ENCODE measurements at places on chromosomes 16 and 17.
A peak's percentile ranks its signal among the peaks of the same experiment; 100 is the strongest.

- H3K27ac ChIP-seq, result peak overlapping the region; percentile 99
- no peaks in the 10 kb centered on the region for H3K27me3 ChIP-seq
- H3K36me3 ChIP-seq, result peaks cover 3% of the 10 kb centered on the region
- peak overlapping the region; percentile 84 for H3K4me3 ChIP-seq
- H3K4me1 ChIP-seq, result peaks cover 47% of the 10 kb centered on the region
These were observed 2.2 kb upstream of the FZD2 start for GRCh38 chr17:44555099-44555498.

- no peak overlapping the region for H3K27ac ChIP-seq
- peaks cover 8% of the 10 kb centered on the region for H3K4me1 ChIP-seq
- H3K27me3 ChIP-seq, result peaks cover 100% of the 10 kb centered on the region
- no peaks in the 10 kb centered on the region for H3K36me3 ChIP-seq
- DNase-seq, result peak; percentile 34
These were observed 223.2 kb upstream of the FOXF1 start for GRCh38 chr16:86286991-86287663.

DNA sequence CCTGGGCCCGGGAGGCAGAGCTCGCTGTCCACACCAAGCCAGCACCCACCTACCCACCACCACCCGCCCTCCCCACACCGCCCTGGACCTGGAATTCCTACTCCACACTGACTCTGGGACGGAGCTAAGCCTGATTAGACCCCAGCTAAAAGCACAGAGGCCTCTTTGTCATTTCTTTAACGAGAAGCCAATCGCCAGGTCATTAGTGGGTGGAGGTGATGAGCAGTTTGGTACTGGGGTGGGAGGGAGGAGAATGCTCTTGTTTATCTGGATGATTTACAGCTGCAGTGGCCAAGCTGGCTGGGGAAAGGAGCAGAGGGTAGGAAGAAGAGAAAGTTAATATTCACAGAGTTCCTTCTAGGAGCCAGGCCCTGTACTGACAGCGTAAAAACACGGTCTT, 6.0 kb upstream of the BHLHA9 start:
- peaks cover 16% of the 10 kb centered on the region for H3K4me1 ChIP-seq
- no peak for DNase-seq
- no peak overlapping the region for H3K27ac ChIP-seq
- no peaks in the 10 kb centered on the region for H3K36me3 ChIP-seq

DNA sequence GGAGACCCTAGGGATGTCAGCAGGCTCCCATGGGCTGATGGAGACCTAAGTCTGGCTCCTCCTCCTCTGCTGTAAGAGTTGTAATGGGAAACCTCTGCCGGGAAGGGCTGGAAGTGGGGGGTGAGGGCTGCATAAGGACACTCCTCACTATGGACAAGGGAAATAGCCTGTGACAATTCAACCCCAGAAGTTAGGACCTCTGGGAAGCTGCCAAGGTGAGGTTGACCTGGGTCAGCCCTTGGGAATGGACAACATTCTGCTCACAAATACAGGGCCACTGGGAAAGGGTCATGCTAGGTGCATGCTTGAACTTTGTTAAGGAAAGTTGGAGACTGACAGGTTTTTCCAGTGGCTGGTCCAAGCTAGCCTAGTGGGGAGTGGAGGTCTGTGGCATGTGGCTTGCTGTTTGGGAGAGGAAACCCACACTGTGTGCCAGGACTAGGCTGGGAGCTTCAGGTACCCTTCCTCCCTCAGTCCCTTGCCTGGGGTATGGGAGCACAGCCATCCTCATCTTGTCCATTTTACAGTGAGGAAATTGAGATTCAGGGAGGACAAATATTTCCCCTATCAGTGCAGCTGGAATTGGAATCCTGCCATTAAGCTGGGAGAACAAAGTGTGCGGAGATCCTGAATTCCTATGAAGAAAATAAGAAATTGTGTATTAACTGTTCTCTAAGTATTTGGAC, 190.4 kb downstream of the SALL1 start:
- no peak for DNase-seq
- no peaks in the 10 kb centered on the region for H3K36me3 ChIP-seq
- H3K4me1 ChIP-seq, result no peaks in the 10 kb centered on the region

GRCh38 chr17:10114931-10115535, 83.4 kb downstream of the GAS7 start:
- H3K4me1 ChIP-seq, result peaks cover 71% of the 10 kb centered on the region
- peak overlapping the region; percentile 18 for H3K4me3 ChIP-seq
- H3K27ac ChIP-seq, result peak overlapping the region; percentile 97
- no peaks in the 10 kb centered on the region for H3K27me3 ChIP-seq
- H3K36me3 ChIP-seq, result peaks cover 4% of the 10 kb centered on the region

- DNase-seq, result no peak
- peaks cover 7% of the 10 kb centered on the region for H3K4me1 ChIP-seq
- no peak overlapping the region for H3K4me3 ChIP-seq
- H3K27me3 ChIP-seq, result no peaks in the 10 kb centered on the region
These were observed 9.1 kb downstream of the ZNF668 start for GRCh38 chr16:31064882-31065461.

GRCh38 chr17:40004072-40004471, 11.2 kb upstream of the CSF3 start:
- no peaks in the 10 kb centered on the region for H3K36me3 ChIP-seq
- no peak overlapping the region for H3K4me3 ChIP-seq
- H3K27me3 ChIP-seq, result no peaks in the 10 kb centered on the region
- H3K4me1 ChIP-seq, result no peaks in the 10 kb centered on the region
- no peak for DNase-seq
- H3K27ac ChIP-seq, result no peak overlapping the region

DNA sequence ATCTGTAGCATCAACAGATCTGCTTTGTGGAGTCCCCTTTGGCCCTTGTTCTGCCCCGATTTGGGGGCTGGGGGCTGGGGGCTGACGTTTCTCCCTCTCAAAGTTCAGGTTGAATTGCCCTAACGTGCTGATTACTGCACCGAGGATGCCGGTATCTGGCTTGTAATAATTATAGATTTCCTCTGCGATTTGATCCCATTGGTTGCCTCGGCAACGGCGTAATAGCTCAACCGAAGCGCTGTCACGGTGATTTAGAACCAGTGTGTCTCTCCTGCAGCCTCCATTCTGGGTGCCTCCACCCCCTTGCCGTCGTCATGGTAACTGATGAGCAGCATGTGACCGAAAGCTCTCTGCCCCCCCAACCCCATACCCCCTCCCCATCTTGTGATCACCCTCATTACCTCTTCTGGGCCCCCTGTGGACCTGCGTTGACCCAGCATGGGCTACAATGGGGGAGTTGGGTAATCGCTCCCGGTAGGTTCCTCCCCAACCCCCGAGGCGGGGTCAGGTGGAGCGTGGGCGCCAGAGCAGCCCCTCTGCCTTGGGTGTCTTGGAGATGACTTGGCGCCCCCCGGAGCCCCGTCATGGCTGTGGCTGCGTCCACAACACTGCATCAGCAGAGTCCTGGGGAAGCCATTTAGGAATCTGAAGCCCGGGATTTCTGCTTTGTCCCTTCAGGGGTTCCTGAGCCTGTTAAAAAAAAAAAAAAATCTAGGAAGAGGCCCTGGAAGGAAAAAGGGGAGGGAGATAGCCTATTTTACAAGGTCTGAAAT, 38.4 kb downstream of the ABAT start:
- H3K4me3 ChIP-seq, result peak overlapping the region; percentile 54
- H3K4me1 ChIP-seq, result peaks cover 18% of the 10 kb centered on the region
- H3K27ac ChIP-seq, result peak overlapping the region; percentile 62

GRCh38 chr17:69059458-69060175, 1.1 kb downstream of the ABCA9 start:
- no peak overlapping the region for H3K27ac ChIP-seq
- H3K27me3 ChIP-seq, result peaks cover 8% of the 10 kb centered on the region
- peaks cover 9% of the 10 kb centered on the region for H3K36me3 ChIP-seq
- peaks cover 20% of the 10 kb centered on the region for H3K4me1 ChIP-seq
- DNase-seq, result no peak

DNA sequence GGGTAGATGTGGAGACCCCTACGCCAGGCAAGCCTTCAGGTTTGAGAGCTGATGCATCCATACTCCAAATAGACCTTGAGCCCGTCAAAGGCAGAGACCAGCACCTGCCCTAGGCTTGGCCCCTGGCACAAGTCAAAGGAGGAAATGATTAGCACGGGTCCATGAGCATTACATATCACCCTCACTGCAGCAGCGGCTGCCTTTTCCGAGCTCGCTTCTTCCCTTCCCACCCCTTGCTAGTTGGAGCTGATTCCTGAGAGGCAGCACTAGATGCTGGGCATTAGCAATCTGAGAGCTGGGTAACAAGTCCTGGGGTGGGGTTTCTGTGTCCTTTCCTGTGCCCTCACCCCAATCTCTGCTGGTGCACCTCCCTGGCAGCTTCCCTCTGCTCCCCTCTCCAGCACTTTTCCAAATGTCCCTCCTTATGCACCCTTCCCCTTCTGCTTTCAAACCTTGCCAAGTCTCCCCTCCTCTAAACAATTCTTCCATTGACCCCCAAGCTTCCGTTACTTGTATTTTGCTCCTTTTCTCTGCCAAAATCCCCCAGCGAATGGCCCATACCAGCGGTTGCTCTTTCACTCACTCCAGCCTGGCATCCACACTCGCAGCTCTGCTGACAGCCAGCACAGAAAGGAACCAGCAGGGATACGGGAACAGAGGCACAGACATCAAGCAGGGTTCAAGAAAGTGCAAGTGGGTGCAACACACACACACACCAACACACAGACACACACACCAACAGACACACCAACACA, 3.0 kb downstream of the CDRT4 start:
- H3K4me3 ChIP-seq, result no peak overlapping the region
- DNase-seq, result no peak
- H3K4me1 ChIP-seq, result peaks cover 19% of the 10 kb centered on the region

DNA sequence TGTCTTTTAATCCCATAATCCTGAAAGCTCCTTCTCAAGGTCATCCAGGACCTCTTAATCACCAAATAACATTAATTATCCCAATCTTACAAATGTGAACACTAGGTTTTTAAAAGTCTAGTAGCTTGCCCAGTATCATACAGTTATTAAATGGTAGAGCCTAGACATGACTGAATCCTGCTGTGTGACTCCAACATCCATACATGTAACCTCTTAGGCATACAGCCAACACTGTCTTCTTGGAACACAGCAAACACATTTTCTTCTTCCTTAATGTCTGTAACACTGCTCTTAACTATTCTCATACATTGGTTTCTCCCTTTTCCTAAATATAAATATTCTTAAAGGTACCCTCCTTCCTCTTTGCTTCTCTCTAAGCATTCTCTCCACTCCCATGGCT, 13.7 kb downstream of the BRIP1 start:
- no peaks in the 10 kb centered on the region for H3K27me3 ChIP-seq
- H3K4me1 ChIP-seq, result peaks cover 7% of the 10 kb centered on the region
- no peak overlapping the region for H3K4me3 ChIP-seq
- no peak for DNase-seq
- peak overlapping the region; percentile 49 for H3K27ac ChIP-seq
- H3K36me3 ChIP-seq, result peaks cover 20% of the 10 kb centered on the region

GRCh38 chr17:61555127-61555566, 35.9 kb downstream of the NACA2 start:
- no peak overlapping the region for H3K4me3 ChIP-seq
- H3K36me3 ChIP-seq, result no peaks in the 10 kb centered on the region
- peaks cover 33% of the 10 kb centered on the region for H3K4me1 ChIP-seq
- H3K27me3 ChIP-seq, result peaks cover under 1% of the 10 kb centered on the region
- no peak for DNase-seq
- no peak overlapping the region for H3K27ac ChIP-seq

DNA sequence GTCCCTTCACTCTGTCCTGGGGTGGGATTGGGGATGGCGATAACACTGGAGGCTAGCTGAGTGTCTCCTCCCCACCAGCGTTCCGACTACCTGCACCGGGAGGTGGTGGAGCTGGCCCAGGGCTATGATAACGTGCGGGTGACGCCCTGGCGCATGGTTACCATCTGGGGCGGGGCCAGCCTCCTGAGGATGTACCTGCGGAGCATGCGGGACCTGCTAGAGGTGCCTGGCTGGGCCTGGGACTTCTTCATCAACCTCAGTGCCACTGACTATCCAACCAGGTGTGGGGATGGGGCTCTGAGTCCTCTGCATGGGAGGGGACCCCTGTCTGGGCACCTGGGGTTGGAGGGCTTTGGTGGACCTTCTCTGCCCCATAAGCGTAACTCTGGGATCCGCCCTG, 8.8 kb downstream of the XYLT2 start:
- H3K4me3 ChIP-seq, result no peak overlapping the region
- no peak for DNase-seq
- H3K27me3 ChIP-seq, result no peaks in the 10 kb centered on the region
- H3K36me3 ChIP-seq, result peaks cover 12% of the 10 kb centered on the region

DNA sequence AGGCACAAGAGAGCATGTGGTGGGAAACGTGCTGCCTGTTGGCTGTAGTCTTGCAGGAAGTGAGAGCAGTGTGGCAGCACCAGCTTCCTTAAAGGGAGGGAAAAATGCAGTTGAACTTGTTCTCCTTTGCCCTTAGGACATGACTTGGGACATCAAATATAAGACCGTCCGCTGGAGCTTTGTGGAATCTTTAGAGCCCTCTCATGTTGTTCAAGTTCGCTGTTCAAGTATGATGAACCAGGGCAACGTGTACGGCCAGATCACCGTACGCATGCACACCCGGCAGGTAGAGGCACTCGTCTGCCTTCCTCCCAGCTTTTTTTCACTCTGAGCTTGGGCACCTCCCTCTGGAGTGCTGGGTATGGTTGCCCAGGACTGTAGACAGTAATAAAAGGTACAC, 23.3 kb downstream of the GPR179 start:
- H3K27ac ChIP-seq, result peak overlapping the region; percentile 73
- DNase-seq, result no peak
- H3K4me3 ChIP-seq, result no peak overlapping the region
- H3K27me3 ChIP-seq, result no peaks in the 10 kb centered on the region

DNA sequence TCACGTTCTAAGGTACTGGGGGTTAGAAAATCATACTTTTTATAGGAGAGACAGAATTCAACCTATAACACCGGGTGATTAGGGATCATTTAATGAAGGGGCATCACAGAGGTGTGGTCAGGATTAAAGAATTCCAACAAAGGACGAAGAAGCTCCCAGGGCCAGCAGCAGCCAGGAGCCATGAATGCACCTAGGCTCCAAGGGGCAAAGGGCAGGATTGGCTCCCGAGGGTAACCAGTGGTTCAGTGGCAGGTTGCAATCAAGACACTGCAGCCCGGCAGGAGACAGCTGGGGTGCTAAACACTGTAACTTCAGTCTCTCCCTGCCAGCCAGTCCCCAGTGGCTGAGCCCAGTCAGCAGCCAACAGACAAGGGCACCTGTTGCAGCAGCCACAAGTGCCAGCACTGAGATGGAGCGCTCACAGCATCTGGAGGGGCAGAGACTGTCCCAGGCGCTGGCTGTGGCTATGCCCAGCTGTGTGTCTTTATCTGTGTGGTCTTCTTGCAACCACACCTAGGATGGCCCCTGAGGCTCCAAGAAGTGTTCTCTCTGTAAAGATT, 23.9 kb downstream of the DHRS7C start:
- H3K4me3 ChIP-seq, result no peak overlapping the region
- H3K27me3 ChIP-seq, result peaks cover 40% of the 10 kb centered on the region
- H3K4me1 ChIP-seq, result no peaks in the 10 kb centered on the region
- no peaks in the 10 kb centered on the region for H3K36me3 ChIP-seq
- no peak for DNase-seq

GRCh38 chr16:4138713-4139112, 22.5 kb upstream of the ADCY9 start:
- H3K4me3 ChIP-seq, result no peak overlapping the region
- no peaks in the 10 kb centered on the region for H3K27me3 ChIP-seq
- peaks cover 6% of the 10 kb centered on the region for H3K36me3 ChIP-seq
- H3K27ac ChIP-seq, result peak overlapping the region; percentile 34
